ENCODE measurements at places on chromosomes 2 and 18.

DNA sequence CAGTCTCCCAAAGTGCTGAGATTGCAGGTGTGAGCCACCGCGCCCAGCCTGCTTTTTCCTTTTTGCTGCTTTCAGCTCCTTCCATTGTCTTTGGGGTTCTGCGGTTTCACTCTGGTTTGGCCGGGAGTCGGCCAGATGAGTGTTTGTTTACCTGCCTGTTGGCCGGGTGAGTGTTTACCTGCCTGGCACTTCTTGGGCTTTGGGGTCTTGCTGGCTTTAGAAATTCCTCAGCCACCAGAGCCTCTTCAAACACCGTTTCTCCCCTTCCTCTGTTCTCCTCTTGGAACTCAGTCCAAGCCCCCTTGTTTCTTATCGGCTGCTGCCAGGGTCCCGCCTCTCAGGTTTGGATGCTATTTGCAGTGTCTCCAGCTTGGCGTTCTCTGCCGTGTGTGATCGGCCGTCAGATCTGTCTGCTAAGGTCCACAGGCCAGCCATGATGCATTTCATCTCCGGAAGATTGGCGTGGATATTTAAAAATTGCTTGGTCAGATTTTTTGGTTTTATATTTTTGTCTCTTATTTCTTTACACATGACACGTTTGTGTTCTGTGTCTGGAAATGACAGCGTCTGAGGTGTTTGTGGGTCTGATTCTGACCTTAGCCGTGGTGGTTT is 14.2 kb upstream of the GAL3ST2 start:
- DNase-seq = no peak

GRCh38 chr2:48445091-48445725 is 84.7 kb upstream of the STON1 start:
- DNase-seq = no peak

DNA sequence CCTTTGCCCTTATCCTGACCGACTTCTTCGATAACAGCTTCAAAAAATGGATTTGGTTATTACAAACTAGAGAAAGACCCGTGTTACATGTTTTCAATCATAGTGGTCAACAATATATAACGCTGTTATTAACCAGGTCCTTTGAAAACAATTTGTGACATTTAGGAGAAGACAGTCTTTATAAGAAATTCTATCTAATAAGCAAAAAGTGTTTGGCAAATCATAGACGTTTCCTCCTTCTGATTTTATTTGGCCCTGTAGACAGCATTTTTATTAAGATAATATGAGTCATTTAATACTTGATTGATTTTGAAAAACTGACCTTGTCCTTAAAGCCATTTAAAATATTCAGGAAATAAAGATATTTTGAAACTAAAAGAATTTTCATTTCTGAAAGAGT is 160.5 kb upstream of the DAPL1 start:
- no peak for DNase-seq

- peak; percentile 86 for DNase-seq
Measured at GRCh38 chr18:36934884-36935283, 106.0 kb downstream of the KIAA1328 start.

- peak; percentile 75 for DNase-seq
Measured at GRCh38 chr2:31383471-31384153, 30.9 kb downstream of the XDH start.

- peak; percentile 58 for DNase-seq
Measured at GRCh38 chr2:109266998-109267854, 138.2 kb downstream of the SH3RF3 start.

DNA sequence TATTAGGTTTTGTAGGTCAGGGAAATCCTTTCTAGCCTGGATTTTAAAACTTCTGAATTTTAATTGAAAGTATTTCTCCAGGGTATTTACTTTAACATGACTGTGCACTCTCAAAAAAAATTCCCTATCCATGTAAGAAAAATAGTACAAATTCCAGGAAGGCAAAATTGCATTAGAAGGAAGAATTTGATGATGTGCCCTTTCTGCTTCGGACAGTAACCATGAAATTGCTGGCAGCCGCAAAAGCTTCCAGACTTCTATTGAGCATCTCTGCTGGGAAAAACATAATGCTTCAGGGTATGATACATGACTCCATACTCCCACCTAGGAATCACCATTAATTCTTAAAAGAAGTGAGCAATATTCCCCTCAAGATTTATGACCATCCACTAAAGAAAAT is 17.2 kb upstream of the KLF7 start:
- DNase-seq = peak; percentile 43

DNA sequence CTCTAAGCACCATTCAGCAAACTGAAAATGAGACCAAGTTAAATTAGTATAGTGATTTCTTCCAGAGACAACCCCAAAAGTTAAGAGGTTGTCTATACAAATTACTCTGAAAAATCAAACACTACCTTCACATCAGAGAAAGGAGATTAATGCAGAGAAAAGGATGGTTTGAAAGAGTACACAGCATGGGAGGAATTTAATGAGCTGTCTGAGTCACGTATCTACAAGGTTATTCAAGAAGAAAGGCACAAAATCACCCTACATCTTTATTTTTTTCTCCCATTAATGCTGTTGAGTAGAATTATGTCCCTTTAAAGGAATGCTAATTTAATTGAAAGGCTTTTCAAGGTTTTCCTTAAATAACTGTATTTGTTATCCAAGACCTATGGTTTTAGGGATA is 41.1 kb downstream of the LANCL1 start:
- no peak for DNase-seq

- DNase-seq = peak; percentile 23
Measured at GRCh38 chr2:202508686-202509085, 126.1 kb upstream of the FAM117B start.

DNA sequence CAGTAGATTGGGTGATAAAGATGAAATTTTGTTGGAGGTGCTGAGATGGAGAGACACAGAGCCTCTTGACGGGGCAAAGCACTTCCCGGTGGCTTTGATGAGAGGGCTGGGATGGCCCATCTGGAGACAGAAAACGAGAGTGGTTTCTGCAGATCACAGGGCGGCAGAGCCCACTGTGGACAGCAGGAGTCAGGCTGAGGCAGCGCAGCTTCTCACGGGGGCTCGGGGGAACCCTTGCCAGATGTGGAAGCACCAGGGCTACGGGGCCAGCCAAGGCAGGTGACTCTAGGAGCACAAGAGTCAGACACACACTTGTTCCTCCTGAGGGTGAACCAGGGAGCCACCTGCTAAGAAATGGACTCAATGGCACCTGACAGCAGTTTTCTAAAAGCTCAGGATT is 78.5 kb downstream of the TPO start:
- DNase-seq = no peak

- DNase-seq = no peak
Measured at GRCh38 chr18:23324861-23325260, 128.2 kb upstream of the RIOK3 start.

DNA sequence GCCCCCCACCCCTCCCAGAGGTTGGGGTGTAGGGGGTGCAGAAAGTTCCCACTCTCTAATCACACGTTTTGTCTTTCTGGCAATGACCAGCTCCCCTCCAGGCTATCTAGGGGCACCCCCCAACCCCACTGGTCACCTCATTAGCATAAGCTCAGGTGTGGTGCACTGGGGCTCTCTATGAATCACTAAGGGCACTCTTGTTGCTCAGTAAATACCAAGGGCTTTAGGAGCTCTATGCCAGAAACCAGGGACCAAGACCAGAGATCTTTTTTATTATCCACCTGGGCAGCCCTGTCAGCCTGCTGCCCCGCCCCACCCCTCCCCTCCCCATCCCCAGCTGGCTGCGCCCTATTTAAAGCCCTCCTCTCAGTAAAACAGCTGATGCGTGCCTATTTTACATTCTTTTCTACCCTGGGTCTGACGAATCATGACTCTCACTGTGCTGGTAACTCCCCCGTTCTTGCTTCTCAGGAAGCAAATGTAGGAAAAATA is 24.3 kb downstream of the NCK2 start:
- DNase-seq = peak; percentile 78

- DNase-seq = no peak
Measured at GRCh38 chr2:27038012-27038411, 5.2 kb downstream of the TMEM214 start.

GRCh38 chr18:75214332-75214690 is 3.7 kb downstream of the TSHZ1 start:
- DNase-seq = no peak

DNA sequence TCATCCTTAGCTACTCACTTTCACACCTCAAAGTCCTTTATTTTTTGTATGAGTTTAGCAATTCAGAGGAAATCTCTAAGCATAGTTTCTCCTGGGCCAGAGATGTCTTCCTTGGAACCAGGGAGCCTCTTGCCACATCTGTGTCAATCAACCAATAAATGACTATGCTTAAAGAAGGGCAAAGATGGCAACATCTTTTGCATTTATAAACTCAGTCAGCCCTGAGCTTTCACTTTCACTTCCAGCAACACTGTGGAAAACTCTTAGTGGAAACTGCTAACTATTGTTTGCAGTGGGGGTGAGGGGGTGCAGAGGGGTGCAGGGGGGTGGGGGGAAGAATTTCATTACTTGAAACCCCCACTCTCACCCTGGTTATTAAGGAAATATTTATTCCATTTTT is 3.4 kb downstream of the ACVR1C start:
- no peak for DNase-seq

GRCh38 chr2:238863231-238863630 is 15.3 kb downstream of the TWIST2 start:
- no peak for DNase-seq

GRCh38 chr2:60476206-60476954 is 77.1 kb downstream of the BCL11A start:
- DNase-seq = no peak

DNA sequence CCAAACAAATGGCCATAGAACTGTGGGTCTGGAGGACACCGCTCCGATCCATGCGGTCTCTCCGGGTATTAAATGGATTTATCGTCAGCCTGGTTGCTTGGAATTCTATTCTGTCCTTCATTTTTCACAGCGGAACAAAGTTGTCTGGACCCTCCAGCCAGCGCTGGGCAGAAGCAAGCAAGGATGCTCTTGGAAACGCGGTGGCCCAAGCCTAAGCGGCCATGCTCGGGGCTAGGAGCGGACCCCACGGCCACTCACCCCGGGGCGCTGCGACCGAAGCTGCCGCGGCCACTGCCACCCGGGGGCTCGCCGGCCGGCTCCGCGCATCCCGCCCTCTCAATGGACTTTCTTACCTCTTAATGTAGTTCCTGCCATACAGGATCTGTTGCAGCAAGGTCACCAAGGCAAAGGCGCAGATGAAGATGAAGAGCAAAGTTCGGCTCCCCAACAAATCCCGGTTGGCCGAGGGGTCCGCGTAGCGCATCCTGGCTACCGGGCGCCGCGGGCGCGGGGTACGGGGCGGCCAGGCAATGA is 761 bp downstream of the ST8SIA5 start:
- DNase-seq = no peak

DNA sequence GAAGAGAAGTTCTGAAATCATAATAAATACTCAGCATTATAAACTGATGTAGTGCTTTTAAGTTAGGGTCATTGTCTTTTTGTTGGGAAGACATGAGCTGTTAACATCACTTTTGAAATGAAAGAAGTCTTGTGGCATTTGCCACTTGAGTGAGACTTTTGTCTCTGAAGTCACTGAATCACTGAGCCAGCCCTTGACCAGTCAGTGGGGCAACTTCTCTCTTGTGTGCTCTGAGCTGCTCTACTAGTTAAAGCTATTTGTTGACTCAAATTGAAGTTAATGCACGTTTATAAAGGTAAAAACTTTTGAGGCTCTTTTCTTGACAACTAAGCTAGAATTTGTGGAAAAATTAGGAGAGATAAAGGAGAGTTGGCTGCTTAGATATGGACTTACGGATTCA is 6.7 kb downstream of the WDR43 start:
- DNase-seq = no peak

- no peak for DNase-seq
Measured at GRCh38 chr2:237556773-237557632, 9.4 kb upstream of the PRLH start.

GRCh38 chr2:200744201-200744602 is 67.5 kb upstream of the BZW1 start:
- no peak for DNase-seq

- DNase-seq = no peak
Measured at GRCh38 chr2:111710085-111710484, 173.9 kb downstream of the ANAPC1 start.

- DNase-seq = no peak
Measured at GRCh38 chr2:46170026-46170425, 127.2 kb upstream of the EPAS1 start.

DNA sequence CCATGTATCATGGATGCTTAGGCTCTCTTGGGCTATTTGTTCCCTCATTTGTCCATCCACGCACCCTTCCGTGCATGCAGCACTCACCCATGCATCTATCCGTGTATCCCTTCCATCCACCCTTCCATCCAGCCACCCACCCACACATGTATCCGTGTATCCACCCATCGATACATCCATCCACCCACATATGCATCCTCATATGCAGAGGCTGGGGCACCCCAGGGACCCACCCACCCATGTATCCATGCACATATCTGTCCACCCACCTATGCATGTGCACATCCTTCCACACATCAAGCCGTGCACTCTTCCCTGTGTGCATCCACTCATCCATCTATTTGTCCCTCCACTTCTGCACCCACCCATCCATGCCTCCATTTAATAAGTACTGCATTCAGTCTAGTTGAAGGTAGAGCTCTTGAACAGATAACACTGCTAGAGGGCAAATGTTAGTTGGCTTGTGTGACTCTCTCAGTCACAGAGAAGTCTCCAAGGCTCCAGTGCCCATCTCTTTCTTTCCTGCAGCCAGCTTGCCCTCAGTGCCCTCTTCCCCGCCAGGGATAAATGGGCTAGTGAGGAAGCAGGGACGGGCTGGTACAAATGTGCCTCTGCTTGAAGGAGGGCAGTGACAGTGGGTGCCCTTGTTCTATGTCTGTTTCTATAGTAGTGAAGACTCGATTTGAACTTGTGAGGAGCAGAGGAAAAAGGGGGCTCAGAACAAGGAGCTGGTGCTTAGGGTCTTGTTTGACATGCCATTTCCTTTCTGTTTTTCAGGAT is 61.5 kb downstream of the EMILIN2 start:
- DNase-seq = no peak

DNA sequence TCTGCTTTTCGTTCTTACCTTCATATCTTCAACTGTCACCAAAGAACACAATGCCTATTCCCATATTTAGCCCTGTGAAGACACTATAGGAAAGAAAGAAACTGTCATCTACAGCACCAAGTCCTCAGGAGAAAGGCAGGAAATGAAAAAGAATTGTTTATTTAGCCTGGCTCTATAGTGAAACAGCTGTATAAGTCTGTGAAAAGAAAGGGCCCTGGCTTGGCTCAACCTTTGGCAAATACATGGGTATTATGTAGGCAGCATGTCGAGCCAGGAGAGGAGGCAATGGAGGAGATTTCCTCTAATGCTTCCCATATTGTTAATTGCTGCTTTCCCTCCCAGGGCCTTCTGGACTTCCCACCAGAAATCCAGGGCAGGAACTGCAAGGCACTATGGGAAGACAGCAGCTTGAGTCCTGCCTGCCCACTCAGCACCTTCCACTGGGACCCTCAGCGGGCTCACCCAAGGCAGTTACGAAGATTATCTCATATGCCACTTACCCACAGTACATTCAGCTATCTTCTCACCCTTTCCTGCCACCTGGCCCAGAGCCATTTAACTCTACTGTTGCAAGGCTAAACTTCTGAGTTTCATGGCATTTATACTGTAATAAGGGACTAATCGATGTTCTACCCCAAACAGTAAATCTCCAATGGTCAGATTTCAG is 30.1 kb downstream of the SLC8A1 start:
- DNase-seq = peak; percentile 32

- DNase-seq = no peak
Measured at GRCh38 chr18:52435301-52435700, 95.3 kb downstream of the DCC start.

GRCh38 chr2:226050822-226051221 is 651.3 kb downstream of the NYAP2 start:
- peak; percentile 50 for DNase-seq

- DNase-seq = no peak
Measured at GRCh38 chr18:4586731-4587130, 131.6 kb upstream of the DLGAP1 start.

GRCh38 chr2:85191157-85191556 is 58.0 kb downstream of the TCF7L1 start:
- no peak for DNase-seq

All from cardiac fibroblast (primary cell).